HT1080 (cell line): ENCODE measurements at places on chromosomes 6 and 20.

DNA sequence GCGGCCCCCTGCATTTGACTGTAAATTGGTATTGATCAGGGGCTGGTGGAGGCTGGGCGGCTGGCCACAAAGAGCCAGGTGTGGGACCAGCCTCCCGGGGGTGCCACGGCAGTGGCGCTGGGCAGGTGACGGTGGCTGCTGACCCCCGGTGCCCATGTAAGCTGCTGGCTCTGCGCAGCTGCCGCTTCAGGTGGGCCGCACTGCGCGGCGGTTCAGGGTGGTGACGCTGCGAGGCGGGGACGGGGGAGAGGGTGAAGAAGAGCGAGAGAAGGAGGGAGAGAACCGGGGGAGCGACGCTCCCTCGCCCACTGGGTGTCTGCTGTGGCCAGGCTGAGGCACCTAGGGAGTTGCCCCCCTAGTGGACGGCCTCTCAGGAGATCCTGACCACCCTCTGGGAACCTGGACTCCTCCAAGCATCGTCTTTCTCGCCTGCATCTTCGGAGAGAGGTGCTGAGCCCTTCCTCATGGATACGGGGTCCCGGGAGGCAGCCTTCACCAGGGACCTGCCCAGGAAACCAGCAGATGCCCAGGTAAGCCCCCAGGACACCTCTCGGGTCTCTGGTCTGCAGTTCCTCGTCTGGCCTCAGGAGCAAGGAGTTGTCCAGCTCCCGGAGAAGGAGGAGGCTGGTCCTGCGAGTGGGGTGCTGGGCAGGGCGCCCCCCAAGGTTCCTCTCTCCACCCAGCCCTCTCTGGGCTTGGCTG, 77.5 kb upstream of the GATA5 start:
- DNase-seq: no peak

DNA sequence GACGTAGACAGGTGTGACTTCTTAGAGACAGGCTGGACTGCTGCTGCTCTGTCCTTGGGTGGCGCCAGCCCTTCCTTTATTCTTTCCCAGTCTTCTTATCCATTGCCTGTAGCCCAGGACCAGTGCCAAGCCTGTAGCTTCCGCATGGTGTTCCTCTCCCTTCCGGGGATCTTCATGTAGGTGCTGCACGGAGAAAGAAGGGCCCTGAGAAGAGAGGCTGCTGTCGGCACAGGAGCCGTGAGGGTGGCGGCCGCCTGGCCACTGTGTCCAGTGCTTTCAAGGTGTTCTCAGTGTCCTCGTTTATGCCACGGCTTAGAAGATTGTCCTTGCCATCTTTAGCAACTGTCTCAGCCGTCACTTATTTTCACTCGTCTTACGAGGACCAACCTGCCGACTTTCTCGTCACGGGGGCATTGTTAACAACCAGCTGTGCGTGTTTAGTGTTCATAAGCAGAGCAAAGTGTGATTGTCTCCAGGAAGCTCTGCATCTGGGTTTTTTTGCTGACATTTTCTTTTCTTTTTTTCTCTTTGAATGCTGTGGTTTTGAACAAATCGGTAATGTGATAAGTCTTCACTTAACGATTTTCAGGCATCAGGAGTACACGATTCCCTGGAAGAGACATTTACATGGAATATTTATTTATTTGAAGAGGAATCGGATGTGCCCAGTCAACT, 61.2 kb downstream of the PPP1R14C start:
- no peak for DNase-seq

GRCh38 chr6:47070461-47070860, 28.3 kb upstream of the ADGRF1 start:
- DNase-seq: no peak

GRCh38 chr6:149648148-149649145, at the start of gene KATNA1:
TSS of gene KATNA1 (minus strand) at chr6:149648714. CDS start at chr6:149638547, 10,167 bp downstream.
- DNase-seq: peak; percentile 87

- no peak for DNase-seq
Measured at GRCh38 chr20:35902545-35902941, 51.8 kb downstream of the SCAND1 start.

GRCh38 chr20:44838521-44838920, 28.2 kb upstream of the RIMS4 start:
- DNase-seq: no peak

GRCh38 chr20:12074111-12074655, 156.5 kb downstream of the BTBD3 start:
- no peak for DNase-seq

DNA sequence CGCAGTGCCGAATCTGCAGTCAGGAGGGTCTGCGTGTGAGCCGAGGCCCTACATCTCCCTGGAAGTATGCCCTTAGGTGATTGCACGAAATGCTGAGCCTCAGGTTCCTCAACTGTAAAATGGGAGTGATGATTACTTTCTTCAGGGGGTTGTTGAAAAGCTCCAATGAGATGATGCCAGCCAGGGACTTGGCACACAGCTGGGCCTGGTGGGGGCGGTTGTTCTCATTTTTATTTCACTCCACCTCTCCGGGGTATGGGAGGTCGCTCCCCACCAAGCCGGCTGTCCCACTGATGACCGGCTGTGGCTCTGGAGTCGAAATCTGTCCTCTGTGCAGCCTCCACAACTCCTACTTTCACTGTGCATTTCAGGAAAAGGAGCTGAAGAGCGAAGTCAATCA, 8.1 kb downstream of the PCK1 start:
- DNase-seq: no peak

DNA sequence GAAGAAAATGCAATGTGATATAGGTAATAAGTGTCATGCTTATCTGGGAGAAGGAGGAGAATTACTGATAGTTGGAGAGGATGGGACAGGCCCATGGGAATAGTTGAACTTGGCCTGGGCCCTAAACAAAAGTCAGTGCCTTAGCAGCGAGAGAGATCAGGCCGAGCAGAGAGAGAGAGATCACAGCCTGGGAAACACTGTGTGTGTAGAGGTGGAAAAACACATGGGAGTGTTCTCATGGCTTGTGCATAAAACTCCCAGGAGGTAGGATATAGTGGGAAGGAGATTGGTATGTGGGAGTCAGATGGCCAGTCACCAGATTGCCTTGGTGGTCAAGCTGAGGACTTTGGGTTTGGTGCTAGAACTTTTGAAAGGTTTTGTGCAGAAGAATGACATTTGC, 47.6 kb downstream of the FIG4 start:
- DNase-seq: no peak

DNA sequence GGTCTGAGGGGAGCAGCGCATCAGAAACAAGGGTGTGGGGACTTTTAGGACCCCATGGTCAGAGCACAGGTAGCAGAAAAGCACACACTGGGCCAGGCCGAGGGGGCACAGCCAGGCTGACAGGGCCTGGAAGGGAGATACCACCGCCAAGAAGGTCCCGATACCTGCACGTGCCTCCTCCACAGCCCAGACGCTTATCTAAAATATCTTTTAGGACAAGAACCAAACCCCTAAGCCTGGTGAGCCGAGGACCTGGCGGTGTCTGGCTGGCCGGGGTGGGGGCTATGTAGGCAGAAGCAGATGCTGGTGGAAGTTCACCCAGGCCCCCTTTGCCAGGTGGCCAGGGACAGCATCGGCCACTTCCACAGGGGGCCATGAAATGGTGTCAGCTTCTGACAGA, 89.3 kb downstream of the CDC5L start:
- DNase-seq: no peak

DNA sequence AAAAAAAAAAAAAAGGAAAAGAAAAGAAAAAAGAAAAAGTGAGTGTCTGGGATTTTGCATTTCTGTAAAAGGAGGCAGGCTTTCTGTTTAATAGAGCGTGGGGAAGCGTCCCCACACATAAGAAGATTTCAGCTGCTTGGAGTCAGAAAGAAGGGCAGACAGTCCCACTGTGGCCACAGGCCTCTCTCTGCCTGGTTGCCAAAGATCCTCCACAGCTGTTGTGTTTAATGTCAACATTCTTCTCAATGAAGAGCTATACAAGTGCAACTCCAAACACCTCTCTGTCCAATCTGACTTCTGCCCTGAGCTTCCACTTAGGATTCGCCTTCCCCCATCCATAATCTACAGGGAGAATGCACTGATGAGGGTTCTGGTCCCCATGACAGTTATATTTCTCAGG, 64.3 kb upstream of the MLN start:
- DNase-seq: no peak

DNA sequence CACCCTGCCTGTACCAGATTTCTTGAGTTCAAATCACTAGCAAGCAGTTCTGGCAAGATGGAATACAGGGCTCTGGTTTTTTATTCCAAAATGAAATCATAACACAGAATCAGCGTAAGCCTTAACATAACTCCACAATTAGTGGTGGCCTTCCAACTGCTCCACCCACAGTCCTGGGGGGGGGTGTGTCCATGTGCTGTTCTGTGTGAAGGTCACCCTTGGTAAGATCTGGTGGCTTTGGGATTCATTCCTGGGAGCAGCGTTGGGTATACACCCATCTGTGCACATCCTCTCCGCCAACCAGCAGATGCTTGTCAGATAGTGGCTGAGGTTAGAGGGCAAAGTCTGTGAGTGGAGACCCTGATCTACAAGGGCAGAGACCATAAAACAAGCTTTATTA, 49.9 kb upstream of the CD83 start:
- no peak for DNase-seq

DNA sequence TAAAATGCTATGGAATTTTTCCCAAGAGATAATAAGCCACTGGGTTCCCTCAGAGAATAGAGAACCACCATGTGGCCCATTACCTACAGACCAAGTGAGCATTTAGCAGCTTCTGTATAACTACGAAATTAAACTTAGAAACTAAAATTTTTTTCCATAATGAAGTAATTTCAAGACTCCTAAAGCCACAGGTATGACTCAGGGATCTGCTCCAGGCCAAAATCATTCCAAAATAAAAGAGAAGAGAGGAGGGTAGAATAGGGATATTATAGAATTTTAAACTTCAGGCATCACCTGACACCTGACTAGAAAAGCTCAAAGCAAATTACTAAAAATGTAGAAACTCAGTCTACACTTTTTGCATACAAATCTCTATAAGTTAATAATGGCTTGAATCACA, 108.9 kb upstream of the DST start:
- DNase-seq: no peak

DNA sequence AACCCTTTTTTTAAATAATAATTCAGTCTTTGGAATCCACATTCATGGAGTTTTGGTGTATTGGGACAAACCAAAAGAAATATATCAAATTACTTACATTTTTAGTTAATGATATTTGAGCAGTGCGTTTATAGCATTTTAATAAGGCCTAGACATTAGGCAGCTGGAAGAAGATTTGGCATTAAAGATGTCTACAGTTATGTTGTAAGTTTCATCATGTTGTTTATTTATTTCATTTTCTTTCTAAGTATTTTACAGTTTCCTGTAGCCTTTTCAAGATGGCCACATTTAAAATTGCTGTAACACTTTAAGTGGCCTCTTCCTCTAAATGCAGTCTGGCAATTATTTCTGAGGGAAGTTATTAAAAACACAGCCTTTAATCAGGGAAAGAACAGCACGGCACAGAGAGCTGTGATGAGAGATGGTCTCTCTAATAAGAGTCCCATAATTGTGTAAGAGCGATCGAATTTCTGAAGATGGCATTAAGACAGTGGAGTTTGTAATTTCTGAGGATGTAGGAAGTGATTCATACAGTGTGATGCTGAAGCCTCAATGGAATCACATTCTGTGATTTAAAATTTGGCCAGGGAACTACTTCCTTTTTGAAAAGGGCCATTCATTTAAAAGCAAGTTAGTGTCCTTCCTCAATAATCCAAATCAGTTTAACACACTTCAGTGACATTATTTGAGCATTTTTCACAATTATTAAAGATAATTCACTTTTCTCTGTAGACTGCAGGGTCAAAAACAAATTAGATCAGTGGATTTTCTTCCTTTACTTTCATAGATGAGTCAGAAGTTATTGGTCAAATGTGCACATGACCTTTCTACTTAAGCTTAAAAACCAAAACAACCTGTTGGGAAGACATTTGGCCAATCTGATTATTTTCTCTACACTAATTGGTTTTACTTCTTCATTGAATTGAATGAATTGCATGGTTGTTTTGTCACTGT, 52.4 kb upstream of the EDN3 start:
- peak; percentile 45 for DNase-seq

- peak; percentile 26 for DNase-seq
Measured at GRCh38 chr6:123777563-123777962, 26.1 kb upstream of the NKAIN2 start.

- peak; percentile 65 for DNase-seq
Measured at GRCh38 chr6:5950361-5950785, 56.4 kb downstream of the NRN1 start.

- DNase-seq: no peak
Measured at GRCh38 chr6:4398791-4399190, 263.4 kb upstream of the ECI2 start.

GRCh38 chr20:49276961-49277785, 684 bp downstream of the ZNFX1 start:
- no peak for DNase-seq

GRCh38 chr20:50992336-50992732, 30.6 kb downstream of the KCNG1 start:
- DNase-seq: no peak

DNA sequence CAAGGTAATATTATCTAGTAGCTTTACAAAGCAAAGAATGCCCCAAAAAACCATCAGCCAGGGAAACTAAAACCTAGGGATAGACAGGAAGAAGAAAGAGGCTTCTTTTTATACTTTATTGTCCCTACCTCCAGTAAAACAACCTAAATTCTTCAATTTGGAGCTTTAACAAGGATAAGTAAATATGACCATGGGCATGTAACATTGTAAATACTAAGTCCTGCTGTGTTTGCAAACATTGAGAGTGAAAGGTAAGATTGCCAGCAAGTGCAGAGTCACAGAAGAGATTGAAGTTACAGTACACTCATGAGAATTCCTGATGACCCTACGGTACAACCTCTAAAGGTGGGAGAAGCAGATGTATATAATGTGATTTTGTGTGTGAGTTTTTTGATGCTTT, 117.2 kb downstream of the FOXO3 start:
- DNase-seq: no peak
